LHCN-M2 (cell line): ENCODE measurements at places on chromosomes 1 and 21. TPM values are rescaled to one million over a fixed set of nuclear protein-coding genes. Genes with fewer than 3 reads are reported as not detected.

The CD160 gene
- total RNA-seq, result not detected in 2 replicates

DNA sequence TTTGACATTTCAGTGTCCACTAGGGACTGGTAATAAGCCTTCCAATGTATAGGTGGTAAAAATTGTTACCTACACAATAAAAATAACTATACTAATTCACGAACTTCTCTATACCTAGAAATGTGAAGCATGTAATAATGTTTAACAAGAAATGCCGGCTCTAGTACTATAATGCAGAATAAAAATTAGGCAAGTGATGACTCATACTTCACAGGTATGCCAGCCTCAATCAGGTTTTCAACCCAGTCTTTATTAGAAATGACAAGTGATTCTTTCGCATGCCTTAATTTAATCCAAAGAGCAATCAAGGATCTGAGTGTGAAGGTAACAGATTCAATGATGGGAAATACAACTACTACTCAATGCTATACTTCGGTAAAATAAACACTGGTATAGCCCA is 134.9 kb downstream of the RERE start:
- no peak for DNase-seq

GRCh38 chr1:8421721-8422120 is 103.8 kb downstream of the SLC45A1 start:
- no peak for DNase-seq

- DNase-seq, result no peak
These were observed 41.3 kb downstream of the PRDM15 start for GRCh38 chr21:41837756-41838297.

GRCh38 chr1:234882898-234883297 is 245.7 kb downstream of the TOMM20 start:
- no peak for DNase-seq
